ENCODE measurements at places on chromosomes 2 and 18. TPM values are rescaled to one million over a fixed set of nuclear protein-coding genes. Genes with fewer than 3 reads are reported as not detected.

DNA sequence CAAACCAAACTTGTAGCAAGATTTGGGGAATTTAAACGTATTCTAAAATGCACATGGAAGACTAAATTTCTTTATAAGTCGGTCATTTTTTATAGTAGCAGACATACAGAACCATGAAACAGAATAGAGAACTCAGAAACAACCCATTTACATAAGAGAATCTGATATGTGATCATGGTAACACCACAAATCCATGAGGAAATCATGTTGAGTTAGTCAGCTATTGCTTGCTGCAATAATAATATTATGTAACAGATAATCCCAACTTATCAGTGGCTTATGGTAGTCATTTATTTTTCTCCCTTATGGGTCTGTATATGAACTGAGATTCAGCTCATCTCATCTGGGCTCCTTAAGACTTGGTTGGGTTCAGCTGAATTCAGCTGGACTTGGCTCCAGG, 103.4 kb upstream of the SERTAD2 start:
- no peak overlapping the region for H3K27ac ChIP-seq
- H3K27me3 ChIP-seq = no peaks in the 10 kb centered on the region
- peaks cover 5% of the 10 kb centered on the region for H3K4me1 ChIP-seq
- no peaks in the 10 kb centered on the region for H3K36me3 ChIP-seq

DNA sequence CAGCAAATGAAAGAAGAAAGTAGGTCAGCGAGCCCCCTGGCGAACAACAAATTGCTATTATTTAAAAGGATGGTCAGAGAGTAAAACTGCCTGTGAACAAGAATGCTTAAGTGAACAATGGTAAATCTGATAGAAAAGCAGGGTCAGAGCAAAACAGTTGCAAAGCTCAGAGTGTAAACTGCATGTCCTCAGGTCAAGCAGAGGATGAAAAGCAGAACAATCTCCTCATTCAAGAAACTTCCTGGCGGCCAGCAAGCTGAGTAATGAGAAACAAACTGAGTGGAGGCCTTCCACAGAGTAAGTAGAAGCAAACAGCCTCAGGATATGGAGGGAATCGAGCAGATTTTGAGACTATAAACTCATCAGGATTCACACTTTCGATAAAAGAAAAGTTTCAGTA, 117.9 kb downstream of the PPP1R1C start:
- no peaks in the 10 kb centered on the region for H3K36me3 ChIP-seq
- no peak overlapping the region for H3K27ac ChIP-seq
- no peak overlapping the region for H3K4me3 ChIP-seq
- no peak for DNase-seq

GRCh38 chr2:73263540-73264331, 20.5 kb downstream of the FBXO41 start:
- H3K4me3 ChIP-seq = no peak overlapping the region
- H3K36me3 ChIP-seq = peaks cover 1% of the 10 kb centered on the region
- H3K27me3 ChIP-seq = peaks cover 25% of the 10 kb centered on the region
- DNase-seq = no peak

The TANC1 gene
- 13.6 TPM for polyA plus RNA-seq

The VIT gene
- 0.12 TPM for polyA plus RNA-seq

DNA sequence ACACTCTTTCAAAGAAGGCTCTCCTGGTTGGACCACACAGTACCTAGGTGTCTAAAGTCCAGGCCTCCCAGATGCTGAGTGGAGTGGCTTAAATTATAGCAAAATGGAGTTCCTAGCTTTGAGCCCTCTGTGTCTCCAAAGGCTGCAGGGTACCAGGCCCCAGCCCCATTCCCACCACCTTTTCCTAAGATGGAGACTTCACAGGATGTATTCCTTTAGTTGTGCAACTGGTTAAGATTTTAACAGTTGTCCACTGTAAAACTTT, 4.9 kb downstream of the SMAD7 start:
- peaks cover 80% of the 10 kb centered on the region for H3K4me1 ChIP-seq
- no peaks in the 10 kb centered on the region for H3K27me3 ChIP-seq
- peak; percentile 7 for DNase-seq
- H3K27ac ChIP-seq = peak overlapping the region; percentile 25
- H3K36me3 ChIP-seq = peaks cover 14% of the 10 kb centered on the region

GRCh38 chr18:48656582-48656981, 117.8 kb downstream of the CTIF start:
- no peak overlapping the region for H3K27ac ChIP-seq
- H3K4me3 ChIP-seq = no peak overlapping the region
- no peaks in the 10 kb centered on the region for H3K27me3 ChIP-seq
- no peak for DNase-seq
- no peaks in the 10 kb centered on the region for H3K36me3 ChIP-seq
- peaks cover 3% of the 10 kb centered on the region for H3K4me1 ChIP-seq

The PCARE gene
- polyA plus RNA-seq = not detected

- no peak for DNase-seq
- H3K4me3 ChIP-seq = no peak overlapping the region
- H3K27me3 ChIP-seq = no peaks in the 10 kb centered on the region
- H3K27ac ChIP-seq = no peak overlapping the region
- H3K36me3 ChIP-seq = peaks cover 27% of the 10 kb centered on the region
Observed at GRCh38 chr18:79321625-79322405, 73.9 kb upstream of the NFATC1 start.

DNA sequence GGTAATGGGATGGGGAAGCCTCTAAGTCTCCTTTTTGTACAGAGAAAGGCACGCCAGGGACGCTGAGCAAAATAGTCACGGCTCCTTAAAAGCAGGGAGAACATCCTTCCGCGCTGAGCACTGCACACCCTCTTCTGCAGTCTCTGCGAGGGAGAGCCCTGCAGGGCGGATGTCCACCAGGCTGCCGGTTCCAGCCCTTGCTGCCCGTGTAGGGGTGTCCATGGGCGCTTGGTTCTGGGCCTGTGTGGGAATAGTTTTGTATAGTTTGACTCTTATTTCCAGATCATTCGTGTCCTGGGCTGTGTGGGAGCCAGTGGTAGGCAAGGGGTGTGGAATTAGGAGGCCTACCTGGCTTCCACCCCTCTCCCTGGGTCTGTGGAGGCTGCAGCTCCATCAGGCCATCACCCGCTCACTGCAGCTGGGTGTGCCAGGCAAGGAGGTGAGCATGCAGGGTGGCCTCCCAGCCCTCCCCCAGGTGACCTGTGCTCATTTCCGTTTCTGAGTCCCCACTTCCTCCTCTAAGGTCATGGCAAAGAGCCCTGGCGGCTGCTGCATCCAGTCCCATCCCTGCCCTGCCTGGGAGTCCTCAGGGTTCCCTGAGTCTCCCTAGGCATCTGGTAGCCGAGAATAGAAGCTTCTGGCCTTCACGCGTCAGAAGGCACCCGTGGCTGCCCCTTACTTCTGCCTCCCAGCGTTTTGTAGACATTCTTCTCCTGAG, 202.6 kb downstream of the LDLRAD4 start:
- no peaks in the 10 kb centered on the region for H3K36me3 ChIP-seq
- H3K27ac ChIP-seq = no peak overlapping the region
- no peak for DNase-seq
- H3K4me1 ChIP-seq = peaks cover 2% of the 10 kb centered on the region
- H3K4me3 ChIP-seq = no peak overlapping the region

The TEKT4 gene
- polyA plus RNA-seq = not detected

GRCh38 chr2:101440127-101440738, 34.7 kb downstream of the RFX8 start:
- no peak overlapping the region for H3K4me3 ChIP-seq
- peaks cover 10% of the 10 kb centered on the region for H3K4me1 ChIP-seq
- H3K27me3 ChIP-seq = no peaks in the 10 kb centered on the region
- no peak overlapping the region for H3K27ac ChIP-seq

The MGAT4A gene
- 7.4 TPM for polyA plus RNA-seq

- no peak for DNase-seq
- H3K4me1 ChIP-seq = peaks cover 16% of the 10 kb centered on the region
- no peaks in the 10 kb centered on the region for H3K27me3 ChIP-seq
- no peak overlapping the region for H3K4me3 ChIP-seq
- no peak overlapping the region for H3K27ac ChIP-seq
Observed at GRCh38 chr2:27954221-27954673, 63.7 kb downstream of the BABAM2 start.

The UGT1A3 gene
- not detected for polyA plus RNA-seq

- no peaks in the 10 kb centered on the region for H3K36me3 ChIP-seq
- no peak overlapping the region for H3K4me3 ChIP-seq
- no peaks in the 10 kb centered on the region for H3K4me1 ChIP-seq
Observed at GRCh38 chr2:208186465-208186864, 3.4 kb downstream of the C2orf80 start.

DNA sequence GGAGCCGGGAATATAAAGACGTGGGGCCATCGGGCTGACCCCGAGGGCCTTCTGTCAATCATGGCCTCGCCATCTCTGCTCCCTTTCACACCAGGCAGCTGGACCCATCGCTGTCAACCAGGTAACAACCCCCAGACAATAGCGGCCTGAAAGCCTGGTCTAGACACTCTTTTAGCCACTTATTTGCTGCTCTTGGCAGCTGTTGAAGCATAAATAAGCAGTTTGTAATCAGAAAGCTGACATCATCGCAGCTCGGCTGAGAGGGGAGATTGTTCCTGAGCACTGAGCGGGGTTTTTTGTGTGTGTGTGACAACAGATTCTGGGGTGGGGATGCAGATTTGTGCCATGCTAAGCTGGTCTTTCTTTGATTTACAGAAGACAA, 423.6 kb upstream of the POU3F3 start:
- no peaks in the 10 kb centered on the region for H3K27me3 ChIP-seq
- no peaks in the 10 kb centered on the region for H3K36me3 ChIP-seq
- H3K4me3 ChIP-seq = no peak overlapping the region
- DNase-seq = no peak
- H3K27ac ChIP-seq = no peak overlapping the region

The KCMF1 gene
- 45.8 TPM for polyA plus RNA-seq

DNA sequence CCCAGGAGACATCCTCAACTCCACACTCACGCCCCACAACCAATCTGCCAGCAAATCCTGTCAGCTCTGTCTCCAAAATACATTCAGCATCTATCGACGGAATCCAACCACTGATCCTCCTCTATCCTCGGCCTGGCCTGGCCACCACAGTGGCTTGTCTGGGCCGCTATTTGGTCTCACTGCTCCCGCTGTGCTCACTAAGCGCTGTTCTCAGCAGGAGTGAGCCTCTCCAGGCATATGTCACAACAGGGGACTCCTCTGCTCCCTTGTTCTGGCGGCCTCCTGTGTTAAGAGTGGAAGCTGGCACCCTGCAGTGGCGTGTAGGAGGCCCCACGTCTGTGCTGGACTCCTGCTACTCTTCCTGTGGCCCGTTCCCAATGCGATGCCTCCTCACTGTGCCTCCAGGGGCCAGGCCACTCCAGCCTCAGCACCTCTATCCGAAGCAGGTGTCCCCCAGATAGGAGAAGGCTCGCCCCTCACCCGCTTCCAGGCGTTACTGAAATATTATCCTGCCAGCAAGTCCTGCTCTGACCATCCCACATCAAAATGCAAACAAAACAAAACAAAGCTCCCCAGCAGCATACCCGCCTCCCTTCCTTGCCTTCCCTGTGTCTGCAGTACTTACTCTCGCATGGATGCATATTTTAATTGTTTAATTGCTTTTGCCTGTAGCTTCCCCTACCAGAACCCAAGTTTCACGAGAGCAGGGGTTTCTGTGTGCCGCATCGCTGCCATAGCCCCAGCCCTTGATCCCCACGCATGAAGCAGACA, 39.9 kb downstream of the CENPO start:
- DNase-seq = no peak
- no peak overlapping the region for H3K4me3 ChIP-seq
- no peak overlapping the region for H3K27ac ChIP-seq
- H3K27me3 ChIP-seq = no peaks in the 10 kb centered on the region
- H3K4me1 ChIP-seq = no peaks in the 10 kb centered on the region
- peaks cover 45% of the 10 kb centered on the region for H3K36me3 ChIP-seq

- no peaks in the 10 kb centered on the region for H3K27me3 ChIP-seq
- no peaks in the 10 kb centered on the region for H3K36me3 ChIP-seq
- DNase-seq = no peak
- no peak overlapping the region for H3K27ac ChIP-seq
Observed at GRCh38 chr2:151853070-151853758, 25.0 kb upstream of the ARL5A start.

DNA sequence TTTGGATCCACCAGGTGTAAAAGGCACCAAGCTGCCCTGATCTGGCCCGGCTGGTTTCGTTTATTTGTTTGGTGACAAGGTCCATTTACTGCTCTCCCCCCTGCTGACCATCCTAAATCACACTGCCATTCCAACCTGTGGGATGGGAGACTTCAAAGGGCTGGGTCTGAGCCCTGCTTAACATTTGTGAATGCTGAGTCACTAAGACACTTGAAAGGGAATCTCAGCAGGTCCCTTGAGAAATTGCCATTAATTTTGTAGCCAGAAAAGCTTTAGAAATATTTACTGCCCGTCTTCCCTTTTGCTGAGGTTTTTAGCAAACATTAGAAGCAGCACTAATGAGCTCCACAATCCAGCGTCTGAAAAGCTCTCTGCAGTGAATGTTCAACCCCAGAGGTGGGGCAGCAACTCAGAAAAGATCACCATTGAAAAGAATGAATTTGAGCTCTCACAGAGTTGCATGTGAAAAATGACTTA, 133.8 kb downstream of the ARL4C start:
- DNase-seq = no peak
- peaks cover 7% of the 10 kb centered on the region for H3K4me1 ChIP-seq
- no peak overlapping the region for H3K4me3 ChIP-seq
- H3K27ac ChIP-seq = no peak overlapping the region

The IL1R1 gene
- 75.3 TPM for polyA plus RNA-seq

The GCG gene
- 0.50 TPM for polyA plus RNA-seq

The GNAL gene
- 1.4 TPM for polyA plus RNA-seq

- H3K4me3 ChIP-seq = no peak overlapping the region
- H3K4me1 ChIP-seq = no peaks in the 10 kb centered on the region
- H3K27ac ChIP-seq = no peak overlapping the region
- no peaks in the 10 kb centered on the region for H3K27me3 ChIP-seq
- DNase-seq = no peak
Observed at GRCh38 chr2:12014088-12014960, 267.9 kb downstream of the LPIN1 start.

DNA sequence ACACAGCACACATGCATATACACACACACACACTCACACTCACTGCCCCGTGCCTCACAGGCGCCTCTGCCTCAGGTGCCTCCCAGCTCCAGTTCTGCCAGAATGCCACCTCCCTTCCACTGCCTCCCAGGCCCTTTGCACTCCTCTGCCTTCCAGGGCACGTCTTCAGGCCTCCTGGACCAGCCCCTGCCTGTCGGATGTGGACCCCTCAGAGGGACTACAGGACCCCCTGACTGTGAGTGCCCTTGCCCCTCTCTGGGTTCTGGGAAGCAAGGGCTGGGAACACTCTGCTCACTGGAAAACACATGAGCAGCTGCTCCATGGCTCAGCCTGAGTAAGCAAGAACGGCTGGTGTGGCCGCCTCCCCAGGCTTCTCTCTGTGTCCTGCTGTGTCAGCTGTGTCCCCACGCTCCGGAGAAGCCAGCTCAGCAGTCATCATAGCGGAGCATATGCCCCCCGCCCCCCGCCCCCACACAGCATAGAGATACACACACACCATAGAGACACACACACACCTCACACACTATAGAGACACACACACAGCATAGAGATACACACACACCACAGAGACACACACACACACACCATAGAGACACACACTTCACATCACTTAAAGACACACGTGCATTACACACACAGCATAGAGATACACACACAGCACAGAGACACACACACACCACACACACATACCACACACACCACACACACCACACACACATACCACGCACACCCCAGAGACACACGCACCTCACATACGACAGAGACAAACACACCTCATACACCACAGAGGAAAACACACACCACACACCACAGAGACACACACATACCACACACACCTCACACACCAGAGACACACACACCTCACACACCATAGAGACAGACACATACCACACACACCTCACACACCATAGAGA, 271.3 kb downstream of the CYRIA start:
- H3K36me3 ChIP-seq = no peaks in the 10 kb centered on the region
- no peaks in the 10 kb centered on the region for H3K27me3 ChIP-seq
- no peak overlapping the region for H3K27ac ChIP-seq
- H3K4me3 ChIP-seq = no peak overlapping the region
- peaks cover 5% of the 10 kb centered on the region for H3K4me1 ChIP-seq
- DNase-seq = no peak

The IL36RN gene
- polyA plus RNA-seq = not detected

Measured in stomach (tissue), 19 donors.